Dermis blood vessel endothelial cell (primary cell): ENCODE measurements at places on chromosomes 7 and 10. TPM values are rescaled to one million over a fixed set of nuclear protein-coding genes. Genes with fewer than 3 reads are reported as not detected.

- DNase-seq, result no peak
Observed at GRCh38 chr7:42023262-42023661, 213.7 kb downstream of the GLI3 start.

- peak; percentile 6 for DNase-seq
Observed at GRCh38 chr10:45308707-45309106, 6.7 kb downstream of the OR13A1 start.

- peak; percentile 63 for DNase-seq
Observed at GRCh38 chr7:38411404-38411803, 138.0 kb upstream of the TARP start.

DNA sequence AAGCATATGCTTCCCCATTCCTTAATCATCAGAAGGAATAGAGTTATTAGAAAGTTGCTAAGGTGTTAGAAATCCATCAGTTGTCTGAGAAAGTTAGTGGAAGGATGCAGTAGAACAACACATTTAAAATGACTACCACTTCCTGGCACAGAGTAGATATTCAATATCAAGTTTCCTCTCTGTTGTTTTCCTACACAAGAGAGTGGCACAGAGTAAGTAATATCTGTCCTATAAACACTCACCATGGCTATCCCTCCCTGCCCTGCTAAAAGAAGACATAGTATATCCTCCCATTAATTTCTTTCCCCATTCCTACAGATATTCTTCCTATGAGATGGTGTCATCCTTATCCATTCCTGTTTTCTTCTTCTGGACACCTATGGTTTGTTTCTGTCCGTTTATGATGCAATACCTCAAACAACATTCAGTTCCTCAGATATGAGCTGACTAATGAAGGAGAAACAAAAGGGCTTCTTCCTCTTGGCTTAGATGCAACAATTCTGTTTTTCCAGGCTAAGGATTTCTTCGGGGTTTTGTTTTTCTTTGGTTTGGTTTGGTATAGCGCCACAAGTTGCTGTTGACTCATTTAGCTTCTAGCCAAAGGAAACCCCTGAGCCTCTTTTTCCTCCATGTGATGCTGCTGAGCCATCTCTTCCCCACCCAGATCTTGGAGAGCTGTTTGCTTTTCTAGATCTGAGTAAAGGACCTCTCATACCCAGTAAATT, 32.9 kb upstream of the BPGM start:
- peak; percentile 96 for DNase-seq

- no peak for DNase-seq
Observed at GRCh38 chr7:96202102-96202501, 119.8 kb downstream of the SLC25A13 start.

- no peak for DNase-seq
Observed at GRCh38 chr10:5143137-5143536, 41.8 kb downstream of the AKR1C8 start.

DNA sequence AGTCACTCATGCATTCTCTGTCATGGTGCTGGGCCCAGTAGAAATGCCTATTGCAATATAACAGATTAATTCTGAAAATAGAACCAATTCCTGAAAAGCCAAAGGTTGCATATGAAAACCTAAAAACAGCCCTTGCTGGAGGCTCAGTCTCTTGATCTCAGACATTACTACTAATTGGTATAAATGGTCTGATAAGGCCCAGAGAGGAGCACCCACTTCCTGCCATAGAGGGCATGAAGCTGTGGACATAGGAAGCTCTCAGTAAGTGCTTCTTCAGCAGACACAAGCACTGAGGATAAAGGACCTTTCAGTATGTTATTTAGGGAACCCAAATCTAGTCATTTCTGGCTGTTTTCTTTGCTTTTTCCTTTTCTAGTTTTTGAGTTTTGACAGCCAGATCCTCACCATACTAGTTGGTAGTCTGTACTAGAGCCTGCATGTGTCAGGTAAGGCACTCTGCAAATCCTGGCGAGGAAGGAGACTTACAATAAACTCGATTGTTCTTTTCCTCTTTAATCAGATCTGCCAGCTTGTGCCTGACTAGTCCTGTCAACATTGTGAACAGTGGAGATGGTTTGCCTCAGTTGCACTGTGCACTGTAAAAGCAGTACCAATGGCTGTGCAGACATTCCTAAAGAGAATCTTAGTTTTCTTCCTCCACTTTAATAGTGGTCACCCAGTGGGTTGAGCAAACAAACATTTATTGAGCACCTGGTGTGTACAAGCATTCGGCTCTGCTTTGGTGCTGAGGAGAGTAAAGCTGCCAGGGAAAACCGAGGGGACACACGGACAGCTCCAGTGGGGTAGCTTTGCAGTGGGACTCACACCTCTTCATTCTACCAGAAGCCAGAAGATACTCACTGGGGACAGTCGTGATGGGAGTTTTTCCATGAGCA, 140.9 kb downstream of the CHN2 start:
- DNase-seq, result no peak

- no peak for DNase-seq
Observed at GRCh38 chr7:44147026-44147991, 6.2 kb upstream of the MYL7 start.

GRCh38 chr7:94364816-94365215, 29.9 kb upstream of the COL1A2 start:
- DNase-seq, result no peak

DNA sequence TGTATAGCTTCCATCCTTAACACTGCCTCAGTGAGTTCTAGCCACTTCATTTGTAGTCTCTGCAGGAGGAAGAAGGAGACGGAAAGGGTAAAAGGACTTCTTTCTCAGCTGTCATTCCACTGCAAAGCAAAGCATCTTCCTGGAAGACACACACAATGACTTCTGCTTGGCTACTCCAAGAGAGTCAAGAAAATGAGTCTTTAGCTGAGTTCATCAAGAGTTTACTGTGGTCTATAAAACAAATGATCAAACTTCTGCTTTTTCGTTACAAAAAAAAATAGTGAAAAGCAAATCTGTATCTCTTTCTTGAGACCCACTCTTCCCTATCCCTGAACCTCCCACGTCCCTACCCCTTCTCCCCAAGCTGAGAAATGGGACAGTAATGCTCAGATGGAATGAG, 205.0 kb upstream of the AHR start:
- no peak for DNase-seq

The ZNF467 gene
- total RNA-seq, result 4.8 and 12.7 TPM in 2 replicates

DNA sequence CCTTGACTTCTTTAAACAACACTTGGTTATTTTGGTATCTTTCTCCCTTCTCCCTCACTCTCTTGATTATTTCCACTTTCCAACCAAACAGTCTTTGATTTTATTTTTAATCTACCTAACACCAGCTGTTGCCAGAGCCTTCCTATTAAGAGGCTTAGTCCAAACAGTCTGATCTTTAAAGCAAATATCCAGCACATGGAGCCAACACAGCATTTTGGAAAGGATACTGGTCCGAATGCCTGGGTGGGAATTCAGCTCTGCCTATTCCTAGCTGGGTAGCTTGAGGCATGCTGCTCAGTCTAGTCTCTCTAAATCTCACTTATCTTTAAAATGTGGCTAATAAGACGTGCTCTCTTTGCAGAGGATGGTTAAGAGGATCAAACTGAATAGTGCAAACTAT, 129.3 kb downstream of the NRCAM start:
- DNase-seq, result no peak

The WDR86 gene
- not detected in 2 replicates for total RNA-seq

DNA sequence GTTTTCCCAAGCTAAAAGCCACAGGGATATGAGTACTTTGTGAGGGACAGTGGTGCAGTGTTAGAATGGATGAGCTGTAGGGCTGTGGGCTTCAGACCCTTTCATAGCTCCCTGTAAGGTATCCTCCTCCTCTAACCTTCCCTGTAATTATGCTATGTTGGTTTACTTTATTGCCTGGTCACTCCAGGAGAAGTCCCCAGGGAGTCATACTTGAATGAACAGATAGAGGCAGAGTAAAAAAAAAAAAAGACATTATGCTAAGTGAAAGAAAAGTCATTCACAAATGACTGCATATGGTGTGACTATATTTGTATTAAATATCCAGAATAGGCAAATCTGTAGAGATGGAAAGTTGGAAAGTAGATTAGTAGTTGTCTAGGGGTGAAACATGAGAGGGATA, 434.4 kb downstream of the AUTS2 start:
- DNase-seq, result no peak

DNA sequence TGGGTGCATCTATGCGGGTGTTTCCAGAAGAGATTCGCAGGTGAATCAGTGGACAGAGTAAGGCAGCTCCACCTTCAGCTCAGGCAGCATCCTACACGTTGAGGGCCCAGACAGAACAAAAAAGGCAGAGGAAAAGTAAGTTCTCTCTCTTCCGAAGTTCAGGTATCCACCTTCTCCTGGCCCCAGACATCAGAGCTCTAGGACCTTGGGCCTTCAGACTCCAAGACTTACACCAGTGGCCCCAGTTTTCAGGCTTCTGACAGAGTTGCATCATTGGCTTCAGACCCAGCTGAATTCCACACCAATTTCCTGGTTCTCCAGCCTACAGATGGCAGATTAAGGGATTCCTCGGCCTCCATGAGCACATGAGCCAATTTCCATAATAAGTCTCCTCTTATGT, 102.2 kb upstream of the GPR26 start:
- no peak for DNase-seq

- no peak for DNase-seq
Observed at GRCh38 chr10:114061789-114062188, 18.1 kb downstream of the ADRB1 start.

The FAM237B gene
- total RNA-seq, result not detected in 2 replicates

GRCh38 chr7:127979728-127980126, 51.5 kb downstream of the LRRC4 start:
- DNase-seq, result no peak

- DNase-seq, result no peak
Observed at GRCh38 chr7:96837593-96837992, 127.9 kb upstream of the SEM1 start.

The SLIT1 gene
- total RNA-seq, result under 0.01 TPM in 1 of 2 replicates, not detected in the other

The NANOS1 gene
- total RNA-seq, result 0.09 and 0.17 TPM in 2 replicates

DNA sequence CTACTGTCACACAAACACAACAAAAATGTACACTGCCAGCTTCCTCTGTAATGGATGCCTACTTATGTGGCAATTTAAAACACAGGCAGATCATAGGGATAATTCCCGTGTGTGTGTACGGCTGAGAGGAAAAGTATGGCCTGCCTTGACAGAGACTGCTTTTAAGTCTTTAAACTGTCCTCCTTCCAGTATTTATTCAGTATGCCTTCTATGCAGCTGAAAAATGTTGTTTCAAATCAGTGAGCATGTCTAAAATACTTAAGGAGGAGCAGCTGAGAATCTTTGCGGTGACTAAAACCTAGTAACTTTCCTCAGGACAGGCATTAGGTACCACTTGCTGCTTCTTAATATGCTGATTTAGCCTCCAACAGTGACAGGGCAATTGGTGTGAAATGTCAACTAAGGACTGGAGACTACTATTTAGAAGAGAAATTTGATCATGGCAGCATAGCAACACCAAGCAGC, 126.3 kb downstream of the CACNA2D1 start:
- no peak for DNase-seq
